Kidney capillary endothelial cell (primary cell): ENCODE measurements at places on chromosomes 2 and 18.

DNA sequence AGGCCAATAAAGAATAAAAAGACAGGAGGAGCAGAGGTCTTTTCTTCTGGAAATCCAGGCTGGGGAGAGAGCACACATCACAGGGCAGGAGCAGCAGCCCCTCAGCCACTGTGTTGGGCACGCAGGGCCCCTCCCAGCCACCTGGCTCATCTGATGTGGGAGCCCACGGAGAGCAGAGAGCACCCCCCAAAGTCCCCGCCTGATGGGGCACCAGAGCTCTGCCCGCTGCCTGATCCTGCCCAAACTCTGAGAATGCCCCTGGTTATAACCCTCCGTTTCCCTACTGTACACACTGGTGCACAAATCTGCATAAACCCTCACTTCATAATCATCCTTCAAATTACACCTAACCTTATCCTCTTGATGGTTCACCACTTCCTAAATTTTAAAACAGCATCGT, 111.3 kb downstream of the HDAC4 start:
- no peak for DNase-seq

DNA sequence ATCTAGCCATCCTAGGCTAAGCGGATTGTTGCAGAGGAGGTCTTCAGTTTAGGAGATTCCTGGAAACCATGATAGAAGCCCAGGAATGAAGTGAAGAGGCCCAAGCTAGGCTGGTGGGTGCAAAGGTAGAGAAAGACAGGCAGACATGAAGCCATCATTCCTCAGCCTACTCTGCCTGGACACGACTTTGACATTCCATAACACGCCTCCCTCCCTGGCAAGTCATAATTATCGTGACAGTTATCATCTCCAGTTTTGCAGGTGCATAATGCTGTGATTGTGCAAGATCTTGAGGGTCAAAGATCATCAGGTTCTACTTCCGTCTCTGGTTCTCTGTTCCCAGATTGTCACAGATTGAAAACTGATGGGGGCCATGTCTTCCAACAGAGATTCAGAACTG, 15.2 kb upstream of the FZD5 start:
- DNase-seq = no peak

DNA sequence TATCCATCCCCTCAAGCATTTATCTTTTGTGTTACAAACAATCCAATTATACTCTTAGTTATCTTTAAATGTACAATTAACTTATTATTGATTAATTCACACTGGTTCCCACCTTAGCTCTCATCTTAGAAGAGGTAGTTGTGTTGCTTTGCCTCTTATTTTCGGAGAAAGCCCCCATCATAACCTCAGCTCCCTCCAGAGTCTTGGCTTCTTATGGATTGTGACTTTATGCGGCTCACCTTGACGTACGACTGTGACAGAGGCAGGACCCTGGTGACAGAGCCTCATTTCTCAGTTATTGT, 132.9 kb downstream of the SPTBN1 start:
- DNase-seq = no peak

GRCh38 chr18:62521593-62521992, 1.2 kb upstream of the ZCCHC2 start:
- no peak for DNase-seq
